ENCODE measurements at places on chromosomes 4 and X. TPM values are rescaled to one million over a fixed set of nuclear protein-coding genes. Genes with fewer than 3 reads are reported as not detected.

DNA sequence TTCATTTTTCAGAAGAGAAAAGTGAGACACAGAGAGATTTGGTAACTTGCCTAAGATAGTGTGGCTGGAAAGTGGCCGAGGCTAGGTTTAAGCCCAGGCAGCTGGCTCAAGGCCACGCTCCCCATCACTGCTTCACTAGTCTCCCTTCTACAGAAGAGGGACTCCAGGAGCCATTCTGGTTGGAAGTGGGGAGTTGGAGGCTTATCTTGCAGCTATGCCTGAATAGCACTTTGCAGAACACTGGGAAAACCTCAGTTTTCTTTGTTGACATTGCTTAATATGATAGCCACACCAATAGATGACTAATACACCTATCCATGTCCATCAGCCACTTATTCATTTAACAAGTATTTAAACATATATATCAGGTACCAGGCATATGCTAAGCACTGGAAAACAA is 18.5 kb downstream of the LRRC66 start:
- DNase-seq, result no peak

- DNase-seq, result no peak
Measured at GRCh38 chrX:155031657-155032056, 5.0 kb downstream of the FUNDC2 start.

DNA sequence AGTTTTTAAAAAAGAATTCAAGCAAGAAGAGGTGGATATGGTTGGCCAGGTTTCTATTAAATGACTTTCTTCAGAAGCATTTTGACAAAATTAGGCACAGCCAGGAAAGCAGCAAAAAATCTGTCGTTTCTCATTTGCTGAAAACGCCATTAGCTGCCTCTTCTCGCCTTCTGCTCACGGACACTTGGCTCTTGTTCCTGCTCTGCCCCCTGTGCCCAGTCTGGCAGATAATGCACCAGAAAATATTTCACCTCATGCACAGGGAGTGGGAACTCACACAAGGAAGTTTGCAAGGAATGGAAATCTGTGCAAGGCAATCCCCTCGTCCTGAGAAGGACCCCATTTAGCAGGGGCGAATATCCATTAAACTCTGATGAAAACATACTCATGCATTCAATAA is 260.0 kb downstream of the PACRGL start:
- DNase-seq, result no peak

GRCh38 chr4:53497487-53498244 is 93.6 kb downstream of the LNX1 start:
- no peak for DNase-seq

DNA sequence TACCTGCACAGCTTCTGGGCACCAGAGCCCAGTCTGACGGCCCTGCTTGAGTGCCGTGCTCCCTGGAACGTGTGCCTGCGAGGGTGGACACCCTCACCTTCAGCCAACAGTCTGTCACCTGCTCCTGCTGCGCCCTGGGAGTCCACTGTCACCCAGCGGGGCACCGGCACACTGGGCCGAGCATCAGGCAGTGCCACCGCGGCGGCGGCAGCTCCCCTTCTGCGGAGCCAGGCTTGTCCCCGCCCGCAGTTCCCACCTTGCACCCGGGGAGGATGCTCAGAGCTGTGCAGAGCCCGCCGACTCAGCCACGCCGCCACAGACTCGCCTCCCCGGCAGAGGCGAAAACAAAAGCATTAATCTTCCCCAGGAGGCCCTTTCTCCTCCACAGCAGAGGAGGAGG is 86.8 kb downstream of the ABLIM2 start:
- no peak for DNase-seq

- DNase-seq, result peak; percentile 3
Measured at GRCh38 chr4:77618383-77619241, 13.0 kb downstream of the CXCL13 start.

GRCh38 chr4:52984462-52984881 is 122.4 kb downstream of the RASL11B start:
- DNase-seq, result no peak

GRCh38 chr4:78310007-78310739 is 241.4 kb upstream of the ANXA3 start:
- DNase-seq, result no peak

DNA sequence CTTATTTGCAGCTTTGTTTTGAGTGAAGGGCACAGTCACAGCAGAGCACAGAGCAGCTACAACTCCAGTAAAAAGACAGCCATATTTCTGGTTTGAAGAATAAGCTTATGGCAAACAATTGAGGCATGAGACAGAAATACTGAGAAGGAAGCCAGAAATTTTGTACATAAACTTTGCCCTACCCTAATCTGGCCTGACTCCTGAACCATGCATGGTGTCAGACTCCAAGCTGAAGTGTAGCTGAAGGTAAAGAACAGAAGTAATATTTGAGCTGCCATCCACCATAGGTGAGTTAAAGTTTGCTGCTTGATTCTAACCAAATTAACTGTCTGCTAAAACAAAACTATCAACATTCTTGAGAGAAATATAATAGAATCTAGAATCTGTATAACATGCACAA is 24.5 kb upstream of the TMEM192 start:
- no peak for DNase-seq

DNA sequence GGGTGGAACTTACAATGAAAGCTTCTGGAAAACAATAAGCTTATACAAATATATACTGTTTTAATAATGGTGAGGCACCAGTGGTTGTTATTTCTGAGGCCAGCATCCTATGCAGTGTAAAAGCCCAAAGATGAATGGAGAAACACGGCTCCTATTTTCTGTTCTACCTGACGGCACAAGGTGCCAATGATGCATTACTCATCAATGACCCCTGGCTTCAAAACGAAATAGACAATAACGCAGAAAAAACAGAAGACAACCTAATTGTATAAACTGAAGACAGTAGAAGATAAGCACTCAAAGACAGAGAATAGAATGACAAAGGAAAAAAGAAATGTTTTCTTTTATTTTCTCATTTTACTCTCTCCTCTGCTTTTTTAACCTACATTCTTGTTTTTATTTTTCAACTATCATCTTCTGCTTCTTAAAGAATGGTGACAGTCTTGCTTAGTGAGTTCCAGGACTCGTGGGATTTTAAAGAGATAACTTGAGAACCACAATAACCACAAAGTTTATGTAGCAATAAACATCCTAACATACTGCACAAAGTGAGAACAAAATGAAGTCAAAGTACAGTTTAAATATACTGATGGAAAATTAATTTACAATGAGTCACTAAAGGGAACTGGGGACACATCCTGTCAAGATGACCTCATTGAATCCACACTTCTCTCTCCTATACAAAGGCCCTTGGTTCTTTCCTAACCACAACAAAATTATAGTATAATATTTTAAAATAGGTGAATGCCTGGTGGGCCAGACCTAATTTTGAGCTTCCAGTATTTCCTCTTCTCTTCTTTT is 169.8 kb downstream of the BTC start:
- peak; percentile 75 for DNase-seq

GRCh38 chr4:154478547-154478946 is 13.1 kb downstream of the DCHS2 start:
- no peak for DNase-seq

- DNase-seq, result no peak
Measured at GRCh38 chr4:23856630-23857029, 33.2 kb downstream of the PPARGC1A start.

SASH3 gene
- not detected for total RNA-seq

IGSF1 gene
- total RNA-seq, result 0.29 TPM

TMEM255A gene
- 0.14 TPM for total RNA-seq

TMEM154 gene
- total RNA-seq, result 11.8 TPM
